Adrenal gland (tissue), 19 donors: ENCODE measurements at places on chromosomes 3 and 15. TPM values are rescaled to one million over a fixed set of nuclear protein-coding genes. Genes with fewer than 3 reads are reported as not detected.

DNA sequence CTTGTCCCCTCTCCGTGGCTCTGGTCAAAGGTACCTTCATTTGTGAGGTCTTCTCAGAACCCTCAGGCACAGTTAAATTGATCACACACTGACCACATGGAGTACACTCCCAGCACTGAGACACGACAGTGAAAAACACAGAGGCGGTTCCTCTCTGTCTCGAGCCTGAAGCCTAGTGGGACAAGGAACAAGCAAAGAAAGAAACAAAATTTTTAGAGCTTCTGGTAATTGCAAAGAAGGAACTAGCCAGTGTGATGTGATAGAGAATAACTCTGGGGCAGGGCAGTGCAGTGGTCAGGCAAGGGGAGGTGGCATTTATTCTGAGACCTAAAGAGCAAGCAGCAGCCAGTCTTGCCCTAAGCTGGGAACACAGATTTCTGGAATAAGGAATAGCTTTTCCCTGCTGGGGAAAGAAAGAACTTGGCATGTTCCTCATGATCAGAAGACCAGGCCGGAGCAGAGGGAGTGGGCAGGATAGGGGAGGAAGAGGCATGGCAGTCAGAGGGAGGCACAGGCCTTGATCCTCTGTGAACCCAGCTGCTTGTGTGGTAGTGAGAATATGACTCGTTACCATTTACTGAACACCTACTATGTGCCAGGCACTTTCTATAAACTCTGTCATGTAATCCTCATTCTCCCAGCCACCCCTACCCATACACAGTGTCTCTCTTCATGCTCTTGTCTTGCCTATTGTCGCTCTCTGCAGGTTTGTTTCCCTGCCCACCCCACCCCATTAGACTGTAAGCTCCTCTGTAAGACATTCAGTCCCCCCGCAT, 262.3 kb upstream of the HES1 start:
- peak; percentile 15 for DNase-seq

GRCh38 chr15:48147358-48147757, 26.6 kb downstream of the SLC24A5 start:
- no peak for DNase-seq

CAPN3 gene
- 10.5 TPM for total RNA-seq

- DNase-seq: peak; percentile 54
Measured at GRCh38 chr15:93072411-93073394, 16.3 kb downstream of the RGMA start.

GOLGA6L10 gene
- total RNA-seq: 0.26 TPM

DNA sequence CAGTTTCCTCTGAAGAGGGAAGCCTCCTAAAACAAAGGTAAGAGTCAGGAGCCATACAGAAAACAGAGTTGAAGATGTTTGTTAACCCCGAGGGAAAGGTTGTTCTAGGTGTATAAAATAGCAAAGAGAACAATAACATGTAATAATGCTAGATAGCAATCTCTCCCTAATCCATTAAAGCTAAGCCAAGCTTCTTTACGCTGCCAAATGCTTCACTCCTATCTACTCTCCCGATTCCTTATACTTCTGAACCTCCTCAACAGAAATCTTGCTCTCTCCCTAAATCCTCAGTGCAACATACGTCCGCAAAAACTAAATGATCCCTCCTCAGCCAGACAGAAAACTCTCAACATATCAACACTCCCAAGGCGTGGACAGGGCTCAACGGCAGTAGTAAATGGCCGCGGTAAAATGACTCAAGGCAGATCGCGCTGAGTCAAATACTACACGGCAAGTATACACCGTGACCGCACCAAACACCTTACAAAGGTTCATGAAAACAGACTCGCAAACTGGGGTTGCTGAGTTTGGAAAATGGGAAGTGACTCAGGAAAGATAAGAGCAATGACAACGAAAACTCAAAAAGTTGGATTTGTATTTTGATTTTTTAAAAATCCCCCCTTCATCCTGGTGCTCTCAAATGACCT, 682 bp downstream of the CLDND1 start:
- DNase-seq: peak; percentile 68

DNA sequence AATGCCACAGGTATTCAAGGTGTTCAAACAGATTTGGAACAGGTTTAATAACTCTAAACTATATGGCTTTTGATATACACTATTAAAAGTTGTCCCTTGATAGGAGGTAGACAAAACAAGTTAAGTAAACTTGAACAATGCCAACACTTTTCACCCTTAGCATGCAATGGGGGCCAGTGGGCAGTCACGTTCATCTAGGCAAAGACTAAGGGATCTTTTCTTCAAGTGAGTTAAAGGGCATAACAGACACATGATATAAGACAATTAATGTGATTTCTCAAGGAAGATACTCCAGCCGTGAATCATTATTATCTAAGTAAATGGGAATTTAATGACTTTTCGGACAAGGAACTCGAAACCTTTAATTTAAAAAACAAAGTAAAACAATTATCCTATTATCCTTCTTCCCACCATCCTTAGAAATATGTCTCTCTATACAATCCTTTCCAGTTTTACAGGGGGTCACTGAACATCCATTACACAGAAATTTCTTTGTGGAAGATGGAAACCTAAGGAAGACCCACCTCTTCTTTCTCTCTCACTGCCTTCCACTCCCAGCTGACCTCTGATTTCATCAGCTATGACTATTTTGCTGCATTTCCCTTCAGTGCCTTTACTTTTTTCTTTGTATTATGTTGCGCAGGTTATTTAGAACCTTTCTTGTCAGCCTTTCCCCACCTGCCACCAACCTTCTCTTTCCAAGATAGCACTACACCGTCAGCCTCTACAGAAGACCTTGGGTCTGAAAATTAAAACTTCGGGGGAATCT, 1.5 kb downstream of the CLDN1 start:
- no peak for DNase-seq

SPESP1 gene
- total RNA-seq: 2.4 TPM

DNA sequence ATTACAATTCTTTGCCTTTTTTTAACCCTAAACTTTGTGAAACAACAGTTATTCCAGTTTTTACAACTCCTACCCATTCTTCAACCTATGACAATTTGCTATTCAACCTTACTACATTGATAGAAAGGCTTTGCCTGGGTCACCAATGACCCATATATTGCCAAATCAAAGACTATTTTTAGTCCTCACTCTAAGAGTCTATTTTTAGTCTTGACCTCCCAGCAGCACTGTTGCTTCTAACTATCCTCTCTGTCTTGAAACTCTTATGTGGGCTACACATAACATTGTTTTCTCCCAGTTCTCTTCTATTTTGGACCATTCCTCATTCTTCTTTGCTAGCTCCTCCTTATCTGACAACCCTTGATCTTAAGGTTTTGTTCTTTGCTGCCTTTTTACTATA, 71.4 kb downstream of the C3orf80 start:
- no peak for DNase-seq

DNA sequence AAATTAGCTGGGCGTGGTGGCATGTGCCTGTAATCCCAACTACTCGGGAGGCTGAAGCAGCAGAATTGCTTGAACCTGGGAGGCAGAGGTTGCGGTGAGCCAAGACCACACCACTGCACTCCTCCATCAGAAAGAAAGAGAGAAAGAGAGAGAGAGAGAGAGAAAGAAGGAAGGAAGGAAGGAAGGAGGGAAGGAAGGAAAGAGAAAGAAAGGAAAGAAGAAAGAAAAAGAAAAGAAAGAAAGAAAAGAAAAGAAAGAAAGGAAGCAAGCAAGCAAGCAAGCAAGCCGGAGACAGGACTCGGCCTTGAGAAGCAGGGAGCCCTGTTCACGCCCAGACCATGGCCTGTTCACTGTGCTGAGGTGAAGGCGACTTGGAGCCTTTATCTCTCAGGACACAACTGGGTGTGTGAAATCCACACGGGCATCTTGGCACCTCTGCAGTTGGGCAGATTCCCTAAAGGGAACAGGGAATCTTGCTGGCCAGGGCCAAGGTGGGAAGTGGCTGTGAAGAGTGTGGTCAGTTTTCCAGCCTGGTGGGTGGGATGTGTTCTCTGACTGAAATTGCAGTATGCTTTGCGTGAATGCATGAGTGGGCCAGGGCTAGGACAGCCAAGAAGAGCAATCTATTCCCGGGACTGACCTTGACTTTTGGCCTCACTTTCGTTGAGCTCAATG, 90.3 kb downstream of the CORO2B start:
- no peak for DNase-seq

ISL2 gene
- not detected for total RNA-seq

DNA sequence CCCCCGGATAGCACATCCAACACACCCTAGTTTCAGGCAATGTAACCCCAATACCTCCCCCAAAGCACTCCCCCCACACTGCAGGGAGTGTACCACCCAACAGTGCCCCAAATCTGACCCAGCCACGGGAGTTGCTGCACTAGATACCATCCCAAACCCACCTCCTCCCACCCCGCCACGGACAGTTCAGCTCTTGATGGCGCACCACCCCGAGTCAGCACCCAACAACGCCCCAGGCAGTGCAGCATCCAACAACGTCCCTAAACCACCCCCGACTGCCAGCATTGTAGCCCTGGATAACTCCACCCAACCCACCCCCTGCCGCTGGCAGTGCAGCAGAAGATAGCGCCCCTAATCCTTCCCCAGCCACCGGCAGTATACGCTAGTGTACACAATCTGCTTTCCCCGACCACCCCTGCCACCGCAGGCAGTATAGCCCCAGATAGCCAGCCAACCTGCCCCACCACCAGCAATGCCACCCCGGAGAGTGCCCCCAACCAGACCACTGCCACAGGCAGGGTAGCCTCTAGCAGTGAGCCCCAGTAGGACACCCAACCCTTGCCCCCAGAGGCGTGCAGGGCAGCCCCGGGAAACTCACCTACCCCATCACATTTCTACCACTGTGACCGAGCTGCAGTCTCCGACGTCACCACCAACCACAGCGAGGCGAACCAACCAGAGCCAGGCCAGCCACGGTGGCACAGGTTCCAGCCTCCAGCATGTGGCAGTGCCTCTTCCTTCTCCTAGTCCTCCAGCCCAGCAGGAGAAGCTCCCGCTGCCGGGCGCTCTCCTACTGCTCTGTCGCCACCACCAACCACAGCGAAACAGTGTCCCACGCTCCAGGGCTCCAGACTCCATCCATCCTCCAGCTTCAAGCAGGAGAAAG, 178.1 kb downstream of the POTEB3 start:
- DNase-seq: no peak

CPLX3 gene
- total RNA-seq: not detected

DNA sequence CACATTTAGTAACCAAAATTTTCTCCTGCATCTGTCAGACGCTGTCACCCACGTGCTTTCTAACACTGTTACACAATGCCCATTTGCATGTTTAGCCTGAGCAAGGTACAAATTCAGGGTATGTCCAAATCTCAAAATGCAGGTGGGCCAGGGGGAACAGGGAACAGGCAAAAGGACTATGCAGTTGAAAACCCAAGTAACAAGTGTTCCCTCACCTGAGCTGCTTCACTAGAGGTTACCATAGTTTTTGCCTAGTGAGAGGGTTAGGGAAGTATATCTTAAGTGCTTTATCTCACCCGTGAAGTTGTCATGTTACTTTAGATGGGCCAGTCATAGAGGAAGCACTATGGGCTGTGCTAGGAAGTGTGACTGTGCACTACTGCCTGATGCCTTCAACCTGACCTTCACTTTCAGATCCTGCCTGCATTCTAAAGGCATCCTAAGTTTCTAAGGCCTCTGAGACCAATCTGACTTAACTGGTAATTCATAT, 6.0 kb upstream of the TMEM87A start:
- no peak for DNase-seq

GRCh38 chr15:66053991-66054390, 184.7 kb downstream of the RAB11A start:
- DNase-seq: no peak

DNA sequence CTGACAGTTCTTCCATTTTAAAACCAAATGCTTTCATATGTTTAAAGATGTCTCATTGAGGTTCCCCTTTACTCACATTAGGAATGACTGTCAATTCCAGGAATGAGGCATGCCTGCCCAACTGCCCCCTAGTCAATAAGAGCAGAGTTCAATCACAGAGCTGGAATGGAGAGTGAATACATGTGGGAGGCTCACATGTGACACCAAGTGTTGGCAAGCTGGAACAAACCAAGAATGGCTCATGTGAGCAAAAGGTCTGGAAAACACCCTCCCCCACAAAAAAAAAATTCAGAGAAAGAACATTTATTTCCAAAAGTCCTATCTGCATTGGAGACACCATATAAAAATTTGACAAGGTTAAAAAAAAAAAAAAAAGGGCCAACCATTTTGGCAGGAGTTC, 3.7 kb downstream of the PBRM1 start:
- peak; percentile 46 for DNase-seq

- no peak for DNase-seq
Measured at GRCh38 chr3:50119786-50120185, 31.1 kb downstream of the RBM5 start.

ARHGEF26 gene
- total RNA-seq: 2.8 TPM

- no peak for DNase-seq
Measured at GRCh38 chr15:91456921-91457320, 356.9 kb downstream of the SV2B start.

GRCh38 chr15:49215768-49216739, 46.0 kb downstream of the GALK2 start:
- DNase-seq: peak; percentile 74

GRCh38 chr3:179710079-179710478, 57.2 kb downstream of the USP13 start:
- no peak for DNase-seq

- no peak for DNase-seq
Measured at GRCh38 chr3:15744176-15744575, 53.6 kb downstream of the ANKRD28 start.

C3orf85 gene
- total RNA-seq: not detected

DNA sequence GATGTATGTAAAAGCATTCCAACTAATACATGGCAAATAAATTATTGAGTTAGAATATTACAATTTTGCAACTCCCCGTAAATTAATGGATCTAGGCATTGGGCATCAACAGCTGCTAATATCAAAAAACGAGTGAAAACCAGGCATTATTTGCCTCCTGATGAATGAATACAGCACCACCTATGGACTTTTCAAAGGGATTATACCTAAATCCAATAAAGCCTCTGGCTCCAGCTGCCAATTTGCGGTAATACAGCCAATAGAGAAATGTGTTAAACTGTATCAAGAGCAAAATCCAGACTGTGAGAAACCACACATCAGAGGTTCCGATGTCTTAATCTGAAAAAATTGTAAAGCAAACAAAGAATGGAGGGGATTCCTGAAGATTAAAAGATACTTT, 16.3 kb upstream of the A4GNT start:
- DNase-seq: no peak
